GM23248 (cell line): ENCODE measurements at places on chromosomes 6 and 20. TPM values are rescaled to one million over a fixed set of nuclear protein-coding genes. Genes with fewer than 3 reads are reported as not detected.

DNA sequence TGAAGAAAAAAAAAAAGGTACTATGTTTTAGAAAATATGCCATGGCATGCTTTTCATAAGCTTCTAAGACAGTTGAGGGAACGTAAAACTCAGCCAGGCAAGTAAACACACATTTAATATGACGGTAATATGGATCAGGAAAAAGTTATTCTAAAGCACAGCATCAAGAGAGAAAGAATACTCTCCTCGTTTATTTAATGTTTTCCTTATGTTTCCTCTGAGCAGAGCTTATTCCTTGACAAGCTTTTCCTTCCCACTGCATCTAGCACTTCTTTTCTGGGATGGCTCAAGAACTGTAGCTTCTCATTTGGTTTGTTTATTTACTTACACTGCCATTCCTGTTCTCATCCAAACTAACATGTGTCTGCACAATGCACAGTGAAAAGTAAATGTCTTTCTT lies 2.7 kb upstream of the RSPO3 start:
- DNase-seq: no peak
- H3K4me3 ChIP-seq: no peak overlapping the region
- H3K4me1 ChIP-seq: peaks cover 23% of the 10 kb centered on the region
- peak overlapping the region; percentile 19; the same call in 1 of the 2 replicates for H3K27ac ChIP-seq
- no peaks in the 10 kb centered on the region for H3K27me3 ChIP-seq

DNA sequence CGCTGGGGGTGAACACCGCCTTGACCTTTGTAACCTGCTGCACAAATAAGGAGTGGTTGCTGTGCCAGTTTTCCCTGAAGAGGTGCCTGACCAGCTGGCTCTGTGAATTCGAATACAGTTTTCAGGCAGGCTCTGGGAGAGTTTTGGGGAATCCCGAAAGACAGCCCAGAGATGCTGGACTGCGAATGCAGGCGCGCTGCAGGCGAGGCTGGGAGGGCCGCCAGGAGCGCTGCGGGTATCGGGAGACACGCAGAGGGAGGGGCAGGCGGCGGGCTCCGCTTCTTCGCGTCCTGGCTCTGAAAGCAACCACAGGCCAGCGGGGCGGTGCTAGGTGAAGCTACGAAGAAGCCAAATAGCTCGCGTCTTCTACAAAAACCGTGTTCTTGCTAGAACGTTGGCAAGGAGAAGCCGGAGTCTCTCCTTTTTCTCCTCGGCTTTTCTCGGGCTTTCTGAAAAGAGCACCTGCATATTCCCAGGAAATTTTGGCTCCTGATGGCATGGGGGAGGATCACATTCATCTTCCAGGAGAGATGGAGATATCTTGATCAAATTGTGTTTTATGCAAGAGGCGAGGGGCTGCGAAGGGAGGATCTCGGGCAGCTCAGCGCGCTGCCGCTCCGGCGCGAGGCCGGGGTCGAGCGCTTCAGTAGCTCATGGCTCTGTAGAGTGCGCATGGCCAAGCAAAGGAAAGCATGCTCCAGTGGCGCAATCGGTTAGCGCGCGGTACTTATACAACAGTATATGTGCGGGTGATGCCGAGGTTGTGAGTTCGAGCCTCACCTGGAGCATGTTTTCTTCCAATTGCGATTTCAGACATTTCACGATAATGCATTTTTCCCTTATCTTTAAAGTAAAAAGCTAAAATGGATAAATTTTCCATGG lies 158.1 kb upstream of the ZNF184 start:
- no peaks in the 10 kb centered on the region for H3K36me3 ChIP-seq
- no peaks in the 10 kb centered on the region for H3K4me1 ChIP-seq
- 0 out of 2 replicates have a peak, but pooled peaks cover 4% of the 10 kb centered on the region for H3K27me3 ChIP-seq
- peak overlapping the region; percentile 57 for H3K4me3 ChIP-seq
- H3K27ac ChIP-seq: no peak overlapping the region
- peak; percentile 52 for DNase-seq

GRCh38 chr20:9281803-9282202 lies 212.9 kb downstream of the PLCB4 start:
- no peaks in the 10 kb centered on the region for H3K27me3 ChIP-seq
- no peak overlapping the region for H3K27ac ChIP-seq
- no peak for DNase-seq
- H3K4me3 ChIP-seq: no peak overlapping the region
- peaks cover 12% of the 10 kb centered on the region for H3K4me1 ChIP-seq
- no peaks in the 10 kb centered on the region for H3K36me3 ChIP-seq

DNA sequence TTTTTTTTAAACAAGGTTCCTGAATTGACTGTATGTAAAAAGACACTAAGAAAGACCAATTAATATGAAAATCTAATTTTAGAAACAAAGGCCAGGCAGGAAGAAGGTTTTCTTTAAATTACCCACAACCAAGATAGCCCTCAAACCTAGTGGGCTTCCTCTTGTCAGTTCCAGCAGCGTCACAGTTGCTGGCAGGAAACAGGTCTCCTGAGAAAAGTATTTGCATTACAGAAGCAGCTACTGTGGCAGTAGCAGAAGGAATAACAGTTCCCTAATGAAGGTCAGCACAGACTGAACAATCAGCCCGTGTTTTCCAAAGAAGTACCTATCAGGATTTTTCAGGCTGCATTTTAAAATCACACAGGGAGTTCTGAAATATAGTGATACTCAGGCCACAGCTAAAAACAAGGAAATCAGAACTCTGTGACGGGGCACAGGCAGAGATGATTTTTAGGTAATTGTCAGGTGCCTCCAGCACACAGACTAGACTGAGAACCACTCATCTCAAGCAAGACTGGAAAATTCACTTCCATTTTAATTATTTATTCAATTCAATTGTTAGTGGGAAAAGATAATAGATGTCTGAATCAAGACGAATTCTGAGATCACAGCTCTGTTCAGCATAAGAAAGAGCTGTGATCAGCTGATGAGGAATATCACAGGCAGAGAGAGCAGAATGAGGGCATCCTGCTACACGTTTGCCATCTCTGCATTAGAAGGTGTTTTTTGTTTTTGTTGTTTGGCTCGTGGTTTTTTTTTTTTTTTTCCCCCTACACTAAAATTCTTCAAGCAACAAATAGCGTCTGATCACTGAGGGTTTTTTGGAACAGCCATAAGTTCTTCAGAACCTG lies 230.5 kb upstream of the KHDRBS2 start:
- no peaks in the 10 kb centered on the region for H3K4me1 ChIP-seq

DNA sequence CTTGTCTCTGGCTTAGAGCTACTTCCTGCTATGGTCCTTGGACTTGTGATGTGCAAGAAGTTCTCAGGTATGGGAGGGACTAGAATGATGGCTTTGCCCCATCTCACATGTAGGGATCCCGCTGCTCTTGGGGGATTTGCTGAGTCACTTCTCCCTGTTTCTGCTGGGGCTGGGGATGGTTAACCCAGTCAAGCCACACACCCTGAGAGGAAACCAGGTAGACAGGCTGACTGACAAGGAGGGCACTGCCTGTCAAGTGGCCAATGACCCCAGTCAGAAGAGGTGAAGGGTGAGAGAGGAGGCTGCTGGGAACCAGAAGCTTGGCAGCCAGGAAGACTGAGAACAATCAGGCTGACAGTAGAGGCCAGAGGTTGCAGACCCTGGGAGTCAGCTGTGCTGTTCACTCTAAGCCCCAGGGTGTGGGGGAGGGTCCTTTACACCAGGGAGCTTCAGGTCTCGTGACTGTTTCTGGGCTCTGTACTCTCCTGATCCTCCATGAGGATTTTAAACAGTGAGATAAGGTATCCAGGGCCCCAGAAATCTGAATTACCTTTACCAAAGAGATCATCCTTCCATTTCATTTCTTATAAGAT lies 34.6 kb downstream of the HLA-F start:
- no peaks in the 10 kb centered on the region for H3K36me3 ChIP-seq
- no peak overlapping the region for H3K27ac ChIP-seq
- no peaks in the 10 kb centered on the region for H3K27me3 ChIP-seq
- peaks cover 11% of the 10 kb centered on the region for H3K4me1 ChIP-seq
- no peak for DNase-seq
- H3K4me3 ChIP-seq: no peak overlapping the region

GRCh38 chr20:50376888-50377459 lies 133.2 kb upstream of the PTPN1 start:
- H3K27ac ChIP-seq: no peak overlapping the region
- no peaks in the 10 kb centered on the region for H3K27me3 ChIP-seq
- H3K4me1 ChIP-seq: peaks cover 9% of the 10 kb centered on the region
- no peaks in the 10 kb centered on the region for H3K36me3 ChIP-seq
- no peak for DNase-seq
- H3K4me3 ChIP-seq: no peak overlapping the region

The IPCEF1 gene
- not detected in 2 replicates for total RNA-seq

The SCAND1 gene
- total RNA-seq: 66.6 TPM in 2 replicates

The MCCD1 gene
- not detected in 2 replicates for total RNA-seq
